Stimulated activated CD4-positive, alpha-beta T cell treated with anti-CD3 and anti-CD28 coated beads, Interleukin-2, amount 100 ng/mL, for 4 hours (primary cell): ENCODE measurements at places on chromosomes 1 and 21.

GRCh38 chr1:68116643-68117235 lies 66.3 kb upstream of the DIRAS3 start:
- peak; percentile 16 for DNase-seq

GRCh38 chr1:53704804-53705445 lies 34.0 kb downstream of the GLIS1 start:
- no peak for DNase-seq

GRCh38 chr1:47409311-47410067 lies 6.6 kb upstream of the FOXE3 start:
- DNase-seq = no peak

- no peak for DNase-seq
Measured at GRCh38 chr1:148293651-148294050, 141.6 kb upstream of the NBPF11 start.

GRCh38 chr1:8516793-8517556 lies 199.1 kb downstream of the SLC45A1 start:
- no peak for DNase-seq

DNA sequence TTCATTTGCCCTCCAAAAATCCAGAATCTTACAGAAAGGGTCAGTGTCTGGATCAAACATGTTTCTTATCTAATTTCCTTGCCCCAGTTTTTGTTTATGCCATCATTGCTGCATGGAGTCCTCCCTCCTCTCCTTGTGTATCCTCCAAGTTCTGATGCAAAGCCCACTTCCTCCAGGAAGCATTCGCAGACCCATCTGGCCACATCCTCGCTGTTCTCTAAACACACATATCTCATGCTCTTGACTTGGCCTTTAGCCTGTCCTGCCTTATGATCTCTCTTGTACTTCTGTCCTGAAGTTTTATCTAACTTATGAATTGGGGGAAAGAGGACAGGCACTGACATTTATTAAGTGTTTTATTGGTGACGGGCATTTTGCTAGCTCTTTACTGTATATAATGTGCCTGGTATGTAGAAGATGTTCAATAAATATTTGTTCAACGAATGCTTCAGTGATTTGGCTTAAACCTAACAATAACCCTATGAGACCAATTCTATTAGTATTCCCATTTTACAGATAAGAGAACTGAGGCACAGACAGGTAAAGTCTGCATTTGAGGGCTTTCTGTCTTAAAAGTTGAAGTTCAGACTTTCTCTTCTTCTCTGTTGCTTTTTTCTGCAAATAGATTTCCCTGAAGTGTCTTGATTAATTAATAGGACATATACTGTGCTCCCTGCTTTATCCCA lies 19.2 kb upstream of the ID3 start:
- no peak for DNase-seq

GRCh38 chr1:208895820-208896219 lies 651.6 kb upstream of the PLXNA2 start:
- no peak for DNase-seq

GRCh38 chr1:58391056-58391455 lies 155.5 kb downstream of the OMA1 start:
- DNase-seq = no peak

DNA sequence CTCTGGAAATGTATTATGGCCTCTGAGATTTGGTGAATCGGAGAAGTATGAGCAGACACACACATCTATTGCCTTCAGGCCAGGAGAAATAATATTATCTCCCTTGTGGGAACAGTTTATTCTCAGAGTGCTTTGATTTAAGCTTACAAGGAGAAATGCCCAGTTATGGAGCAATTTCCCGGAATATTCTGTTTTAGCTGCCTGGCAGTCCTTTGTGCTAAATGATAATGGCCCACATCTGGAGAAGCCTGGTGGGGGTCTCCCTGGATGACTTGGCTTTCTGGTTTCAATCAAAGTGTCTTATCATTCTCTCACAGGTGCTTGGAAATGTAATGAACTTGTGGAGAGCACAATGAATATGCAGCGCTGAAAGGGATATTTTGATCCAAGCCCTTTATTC lies 389.6 kb upstream of the USP24 start:
- no peak for DNase-seq

DNA sequence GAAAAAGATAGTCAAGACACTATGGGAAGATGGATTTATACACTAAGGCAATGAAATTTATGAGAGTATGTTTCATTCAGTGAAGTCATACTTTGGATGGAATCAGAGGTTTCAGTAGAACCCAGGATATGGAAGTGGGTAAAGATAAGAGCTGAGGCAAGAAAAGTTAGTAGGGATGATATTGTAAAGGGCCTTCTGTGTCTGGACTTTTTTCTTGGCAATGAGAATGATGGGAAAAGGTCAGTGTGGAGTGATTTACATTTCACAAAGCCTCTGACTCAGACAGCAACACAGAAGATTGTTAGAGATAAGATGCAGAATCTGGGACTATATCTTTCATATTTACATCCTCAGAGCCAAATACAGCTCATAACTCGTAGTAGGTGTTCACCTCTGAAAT lies 32.1 kb downstream of the SH3BGR start:
- DNase-seq = no peak

DNA sequence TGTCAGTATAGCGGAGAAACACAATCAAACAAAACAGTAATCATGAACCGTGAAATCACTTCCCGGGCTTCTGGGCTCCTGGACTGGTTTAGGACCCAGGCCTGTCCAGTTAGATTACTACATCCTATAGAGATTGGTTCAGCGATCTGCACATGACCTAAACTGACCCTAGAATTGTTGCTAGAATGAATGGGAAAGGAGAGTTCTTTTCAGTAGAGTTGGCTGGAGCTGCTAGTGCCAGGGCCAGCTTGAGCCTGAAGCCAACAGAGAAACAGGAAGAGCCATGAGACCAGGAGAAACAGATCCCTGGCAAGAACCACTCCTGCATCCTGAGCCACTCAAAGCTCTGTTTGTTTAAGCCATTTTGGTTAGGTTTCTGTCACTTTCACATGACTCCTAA lies 474.3 kb upstream of the C1orf87 start:
- no peak for DNase-seq

GRCh38 chr1:202673531-202673930 lies 36.7 kb downstream of the SYT2 start:
- DNase-seq = no peak

GRCh38 chr21:32184065-32184464 lies 94.8 kb downstream of the MIS18A start:
- no peak for DNase-seq

DNA sequence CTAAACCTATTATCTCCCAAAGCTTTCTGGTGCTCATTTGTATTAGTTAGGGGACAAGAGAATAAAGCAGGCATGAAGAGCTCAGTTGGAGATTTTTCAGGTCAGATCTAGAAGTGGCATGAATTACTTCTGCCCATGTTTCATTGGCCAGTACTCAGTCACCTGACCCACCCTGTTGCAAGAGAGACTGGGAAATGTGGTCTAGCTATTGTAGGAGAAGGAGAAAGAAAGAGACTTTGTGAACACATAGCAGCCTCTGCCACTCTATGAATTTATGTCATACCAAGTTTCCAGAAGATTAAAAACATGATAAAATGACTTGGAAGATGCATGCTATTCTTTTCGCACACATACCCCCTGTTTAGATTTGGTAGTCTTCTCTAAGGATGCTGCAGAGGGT lies 302.3 kb upstream of the RUNX1 start:
- DNase-seq = no peak

- DNase-seq = no peak
Measured at GRCh38 chr1:98947071-98947470, 57.6 kb downstream of the PLPPR5 start.

DNA sequence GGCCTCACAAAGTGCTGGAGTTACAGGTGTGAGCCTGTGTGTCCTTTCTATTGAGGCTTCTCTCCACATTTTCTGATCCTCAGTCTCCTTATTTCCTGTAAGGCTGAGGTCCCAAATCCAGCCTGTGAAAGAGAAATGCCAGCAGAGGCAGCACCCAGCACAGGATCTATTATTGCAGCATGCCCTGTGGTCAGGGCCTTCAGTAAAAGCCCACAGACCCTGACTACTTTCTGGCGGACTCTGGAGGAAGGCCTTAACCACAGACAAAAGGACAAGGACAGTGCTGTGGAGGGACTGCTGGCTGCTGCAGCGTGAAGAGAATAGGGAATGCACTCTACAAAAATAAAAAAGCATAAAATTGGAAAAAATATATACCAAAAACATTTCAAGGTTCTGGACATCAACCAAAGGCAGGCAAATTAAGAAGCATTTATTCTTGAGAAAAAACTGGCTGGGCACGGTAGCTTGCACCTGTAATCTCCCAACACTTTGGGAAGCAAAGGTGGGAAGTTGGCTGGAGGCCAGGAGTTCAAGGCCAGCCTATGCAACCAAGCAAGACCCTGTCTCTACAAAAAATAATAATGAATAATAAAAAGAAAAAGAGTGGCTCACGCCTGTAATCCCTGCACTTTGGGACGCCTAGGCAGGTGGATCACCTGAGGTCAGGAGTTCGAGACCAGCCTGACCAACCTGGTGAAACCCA lies 9.4 kb upstream of the PGD start:
- no peak for DNase-seq

GRCh38 chr1:71817028-71817427 lies 465.3 kb downstream of the NEGR1 start:
- no peak for DNase-seq

- no peak for DNase-seq
Measured at GRCh38 chr1:113128116-113128515, 55.1 kb downstream of the LRIG2 start.

DNA sequence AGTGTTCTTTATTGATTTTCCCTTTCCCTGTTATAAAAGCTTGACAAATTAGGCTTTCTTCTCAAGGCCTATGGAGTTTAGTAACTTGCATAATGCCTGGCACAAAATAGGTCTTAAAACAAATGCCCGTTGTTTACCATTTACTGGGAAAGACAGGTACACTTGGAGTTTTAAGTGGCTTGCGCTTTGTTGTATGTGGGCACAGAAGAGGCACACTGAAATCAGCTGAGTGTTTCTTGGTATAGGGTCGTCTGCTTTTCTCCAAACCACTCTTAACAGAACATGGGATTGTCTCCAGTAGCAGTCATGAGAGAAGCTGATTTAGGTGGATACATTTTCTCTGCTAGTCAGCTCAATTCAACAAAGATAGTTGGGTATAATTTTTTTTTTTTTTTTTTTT lies 132.5 kb downstream of the SYT14 start:
- DNase-seq = no peak
